Activated CD4-positive, alpha-beta T cell treated with anti-CD3 and anti-CD28 coated beads, Interleukin-2, amount 50 U/mL, for 4 hours (primary cell): ENCODE measurements at places on chromosomes 7 and 10.
A peak's percentile ranks its signal among the peaks of the same experiment; 100 is the strongest.

GRCh38 chr10:122273966-122274545, 3.0 kb downstream of the BTBD16 start:
- DNase-seq: no peak

GRCh38 chr10:101085846-101086245, 24.1 kb downstream of the KAZALD1 start:
- DNase-seq: no peak

DNA sequence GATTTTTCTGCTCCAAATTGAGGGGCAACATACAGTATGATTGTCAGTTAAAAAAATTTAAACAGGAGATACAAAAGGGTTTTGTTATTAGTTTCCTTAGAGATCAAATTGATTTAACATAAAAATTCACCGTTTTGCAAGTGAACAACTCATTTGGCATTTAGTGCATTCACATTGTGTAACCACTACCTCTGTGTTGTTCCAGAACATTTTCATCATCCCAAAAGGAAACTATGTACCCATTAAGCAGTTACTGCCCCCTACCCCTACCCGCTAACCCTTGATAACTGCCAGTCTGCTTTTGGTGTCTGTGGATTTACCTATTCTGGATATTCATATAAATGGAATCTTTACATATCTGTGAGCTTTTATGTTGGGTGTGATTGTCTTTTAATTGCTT, 3.1 kb downstream of the ZRANB1 start:
- DNase-seq: no peak

DNA sequence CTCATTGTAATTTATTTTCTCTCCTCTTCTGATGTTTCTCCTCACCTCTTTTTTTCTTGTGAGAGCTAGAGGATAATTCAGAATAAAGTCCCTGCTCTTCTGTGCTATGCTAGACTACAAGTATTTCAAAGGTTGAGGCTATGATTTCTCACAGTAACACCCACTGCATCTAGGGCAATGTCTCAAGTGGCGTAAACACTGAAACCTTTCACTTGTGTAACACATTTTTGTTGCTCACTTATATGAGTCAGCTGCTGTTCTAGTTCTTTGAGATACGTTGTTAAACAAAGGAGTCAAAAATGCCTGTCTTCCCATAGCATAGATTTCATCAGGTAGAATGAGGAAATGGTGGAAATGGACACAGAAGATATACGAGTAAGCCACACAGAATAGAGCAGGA, 305.1 kb upstream of the PITRM1 start:
- DNase-seq: no peak

DNA sequence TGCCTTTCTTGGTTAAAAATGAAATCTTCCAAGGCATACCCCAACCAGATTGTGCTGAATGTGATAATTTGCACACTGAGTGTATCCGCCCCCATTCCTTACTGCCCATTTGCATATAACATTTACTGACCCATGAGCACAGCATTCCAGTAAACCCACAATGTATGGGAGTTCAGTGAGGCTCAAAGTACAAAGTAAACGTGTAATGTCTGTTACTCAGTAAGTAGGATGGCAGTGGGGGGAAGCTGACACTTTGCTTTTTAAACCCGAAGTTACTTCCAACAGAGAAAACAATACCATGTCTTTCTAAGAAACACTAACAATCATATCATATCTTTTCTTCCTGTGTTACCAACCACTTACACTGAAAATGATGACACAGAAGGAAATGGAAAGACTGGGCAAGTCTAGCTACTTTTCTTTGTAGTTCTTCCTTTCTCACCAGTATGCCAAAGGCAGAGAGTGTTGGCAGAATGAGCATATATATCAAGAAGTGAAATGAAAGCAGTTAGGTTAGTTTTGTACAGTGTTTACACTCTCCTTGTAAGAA, 27.1 kb upstream of the SOSTDC1 start:
- DNase-seq: no peak

DNA sequence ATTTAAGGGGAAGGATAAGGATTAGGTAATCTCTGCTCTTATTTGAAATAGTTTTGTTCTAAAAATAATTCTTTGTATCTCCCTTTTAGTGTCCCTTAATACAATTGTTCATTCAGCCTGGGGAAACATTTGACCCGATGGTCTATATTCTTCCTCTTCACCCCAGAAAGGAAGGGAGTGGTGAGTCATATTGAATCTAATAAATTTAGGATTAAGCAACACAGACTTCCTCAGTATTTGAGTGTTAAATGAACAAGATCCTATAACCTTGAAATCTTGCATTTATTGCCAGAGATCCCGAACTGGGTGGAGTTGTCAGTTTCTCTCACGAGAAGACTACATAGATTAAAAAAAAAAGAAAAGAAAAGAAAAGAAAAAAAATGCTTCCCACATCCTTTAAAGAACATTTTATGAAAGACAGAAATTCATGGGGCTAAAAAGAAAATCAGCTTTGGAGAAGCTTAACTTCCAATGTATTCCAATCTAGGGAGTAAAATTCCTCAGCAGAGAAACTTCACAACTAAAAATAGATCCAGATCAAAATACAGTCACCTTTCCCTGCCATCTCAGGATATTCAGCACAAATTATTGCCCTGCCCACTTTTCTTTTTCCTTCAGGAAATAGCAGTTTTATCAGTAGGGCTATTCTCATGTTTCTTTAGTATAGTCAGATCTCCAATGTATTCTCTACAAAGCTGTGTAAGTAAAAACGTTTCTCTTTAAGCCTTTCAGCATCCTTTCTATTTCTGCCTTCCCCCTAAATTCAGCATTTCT, 82.2 kb downstream of the SEMA3D start:
- DNase-seq: no peak

DNA sequence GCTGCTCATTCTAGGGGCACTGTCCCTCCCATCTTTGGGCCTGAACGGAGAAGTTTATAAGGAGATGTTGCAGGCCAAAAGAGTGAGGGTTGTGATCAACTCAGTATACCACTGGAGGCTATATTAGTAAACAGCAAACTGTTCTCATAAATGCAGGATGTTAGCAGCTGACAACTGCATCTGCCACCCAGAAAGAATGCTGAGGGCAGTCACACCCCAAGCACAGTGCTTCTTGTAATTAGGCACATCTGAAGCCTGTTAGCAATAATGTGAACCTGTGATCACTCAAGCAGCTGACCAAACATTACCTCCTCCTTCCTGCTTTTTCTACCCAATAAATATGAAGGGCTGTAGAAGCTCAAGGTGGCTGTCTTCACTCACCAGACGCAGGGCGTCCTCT, 38.4 kb upstream of the ZNF138 start:
- DNase-seq: no peak

- DNase-seq: no peak
Measured at GRCh38 chr10:110629680-110630191, 14.4 kb upstream of the RBM20 start.

GRCh38 chr10:101565936-101566332, 22.1 kb downstream of the POLL start:
- no peak for DNase-seq

DNA sequence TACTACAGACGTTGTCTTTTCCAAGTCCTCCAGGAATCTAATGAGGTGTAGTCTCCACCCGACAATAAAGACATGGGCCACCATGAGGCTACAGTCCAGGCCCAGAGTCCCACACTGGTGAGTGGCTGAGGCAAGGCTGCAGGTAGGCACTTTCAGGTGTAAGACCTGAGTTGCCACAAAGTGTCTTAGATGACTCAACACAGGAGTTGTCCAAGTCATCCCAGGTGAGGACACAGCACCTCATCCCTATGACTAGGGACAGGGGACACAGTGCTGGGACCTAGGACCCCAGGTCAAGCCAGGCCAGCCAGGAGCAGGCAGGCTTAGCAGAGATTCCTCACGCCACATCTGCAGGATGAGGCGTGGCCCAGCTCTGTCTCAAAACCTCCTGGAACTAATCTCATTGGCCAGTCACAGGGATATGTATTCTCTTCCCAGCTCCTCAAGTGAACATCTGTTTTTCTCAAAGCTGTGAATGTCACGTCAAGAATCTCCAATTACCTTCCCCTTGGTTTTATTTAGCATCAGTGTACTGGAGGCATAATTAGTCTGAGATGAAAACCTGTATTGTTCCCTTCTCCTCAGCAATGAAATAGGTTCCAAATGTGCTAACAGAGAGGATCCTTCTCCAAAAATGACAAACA, 254.6 kb downstream of the GRID1 start:
- no peak for DNase-seq

GRCh38 chr7:44794331-44794730, 2.1 kb upstream of the PPIA start:
- no peak for DNase-seq

DNA sequence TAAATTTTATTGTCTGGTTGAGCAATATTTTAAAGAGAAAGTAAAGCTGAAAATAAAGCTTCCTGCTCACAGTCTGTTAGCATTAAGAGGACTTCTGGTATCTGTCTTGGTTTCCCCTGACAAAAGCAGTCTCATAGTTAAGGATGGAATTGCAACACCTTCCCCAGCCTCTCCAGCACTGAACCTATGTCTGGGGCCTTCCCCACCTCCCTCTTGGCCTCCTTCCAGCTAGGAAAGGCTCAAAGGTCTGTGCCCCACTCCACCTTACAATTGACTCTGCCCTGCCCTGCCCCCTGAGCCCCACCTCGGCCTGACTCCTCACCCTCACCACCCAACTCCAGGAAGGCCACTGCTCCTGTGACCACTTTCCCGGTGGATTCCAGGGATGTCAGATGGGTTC, 33.2 kb downstream of the COL17A1 start:
- DNase-seq: no peak

GRCh38 chr10:60976687-60977086, 32.7 kb upstream of the RHOBTB1 start:
- no peak for DNase-seq

DNA sequence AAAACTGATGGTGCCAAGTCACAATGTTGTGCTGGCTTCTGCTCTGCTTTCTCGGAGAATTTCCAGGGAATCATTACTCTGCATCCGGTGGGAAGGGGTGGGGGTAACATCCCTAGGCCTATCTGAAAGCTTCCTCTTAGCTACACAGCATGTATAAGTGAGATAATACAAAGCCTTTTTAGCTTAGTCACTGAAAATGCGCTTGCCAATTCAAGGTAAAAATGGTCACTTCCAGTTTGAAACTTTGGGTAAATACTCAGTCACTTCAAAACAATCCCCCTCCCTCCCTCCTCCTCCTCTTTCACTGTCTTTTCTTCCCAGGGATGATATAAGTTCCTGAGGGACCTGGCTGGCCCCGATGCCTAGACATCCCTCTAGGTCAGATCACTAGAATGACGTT, 57.3 kb upstream of the APBB1IP start:
- no peak for DNase-seq

- no peak for DNase-seq
Measured at GRCh38 chr7:80215734-80216133, 81.1 kb downstream of the GNAI1 start.

DNA sequence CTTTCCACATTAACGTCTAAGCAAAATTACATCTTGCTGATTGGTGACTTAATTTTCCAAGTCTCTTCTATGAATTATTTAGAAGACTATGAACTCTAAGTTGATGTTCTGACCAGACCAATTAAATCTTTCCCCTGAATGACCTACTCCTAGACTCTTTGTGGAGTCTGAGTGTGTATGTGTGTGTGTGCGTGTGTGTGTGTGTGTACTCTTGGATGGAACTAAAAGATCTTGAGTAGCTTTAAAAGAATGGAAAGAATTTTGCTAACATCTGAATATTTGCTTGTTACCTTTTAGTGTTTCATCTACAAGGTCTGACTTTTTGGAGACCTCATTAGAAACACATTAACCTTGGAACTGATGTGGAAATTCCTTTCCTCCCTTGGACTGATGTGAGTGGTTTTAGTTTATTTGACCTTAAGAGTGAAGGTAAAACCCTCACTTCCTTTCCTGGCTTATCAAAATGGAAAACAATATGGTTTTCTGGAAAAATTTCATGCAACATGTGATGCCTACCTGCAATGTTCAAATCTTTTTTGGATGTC, 257.1 kb downstream of the GATA3 start:
- no peak for DNase-seq

DNA sequence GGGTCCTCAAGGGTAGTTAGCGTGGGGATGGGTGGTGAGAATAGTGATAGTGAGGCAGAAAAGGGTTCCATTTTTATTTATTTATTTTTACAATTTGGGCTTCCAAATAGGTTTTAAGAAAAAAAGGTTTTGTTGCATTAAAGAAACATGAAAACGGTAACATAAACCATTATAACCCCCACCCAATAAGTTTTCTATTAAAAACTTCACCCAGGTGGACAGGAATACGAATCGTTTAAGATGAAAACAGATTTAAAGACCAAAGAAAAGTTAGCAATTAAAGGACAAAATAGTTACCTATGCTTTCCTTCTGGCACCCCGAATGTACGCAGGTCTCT, 78.7 kb downstream of the ZFAND4 start:
- no peak for DNase-seq

DNA sequence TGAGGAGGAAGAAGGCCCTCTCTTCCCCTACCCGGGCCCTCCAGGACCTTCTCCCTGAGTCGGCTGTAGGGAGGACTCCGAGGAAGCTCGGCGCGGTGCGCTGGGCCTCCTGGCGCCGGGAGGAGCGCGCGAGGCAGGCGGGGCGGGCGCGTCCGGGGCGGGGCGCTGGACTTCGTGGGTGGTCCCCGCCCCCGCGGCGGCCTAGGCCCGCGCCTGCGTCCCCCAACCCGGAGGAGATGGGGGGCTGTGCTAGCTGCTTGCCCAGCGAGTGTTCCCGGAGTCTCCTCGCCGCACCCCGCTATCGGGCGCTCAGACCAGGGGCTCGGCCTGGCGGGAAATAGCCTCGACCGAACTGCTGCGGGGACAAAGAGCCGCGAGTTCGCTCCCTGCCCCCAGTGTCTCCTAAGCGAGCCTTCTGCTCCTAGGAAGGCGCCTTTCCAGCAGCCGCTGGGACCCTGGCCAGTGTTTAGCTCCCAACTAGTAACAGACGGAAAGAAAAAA, 19.2 kb upstream of the SMO start:
- peak; percentile 19 for DNase-seq

DNA sequence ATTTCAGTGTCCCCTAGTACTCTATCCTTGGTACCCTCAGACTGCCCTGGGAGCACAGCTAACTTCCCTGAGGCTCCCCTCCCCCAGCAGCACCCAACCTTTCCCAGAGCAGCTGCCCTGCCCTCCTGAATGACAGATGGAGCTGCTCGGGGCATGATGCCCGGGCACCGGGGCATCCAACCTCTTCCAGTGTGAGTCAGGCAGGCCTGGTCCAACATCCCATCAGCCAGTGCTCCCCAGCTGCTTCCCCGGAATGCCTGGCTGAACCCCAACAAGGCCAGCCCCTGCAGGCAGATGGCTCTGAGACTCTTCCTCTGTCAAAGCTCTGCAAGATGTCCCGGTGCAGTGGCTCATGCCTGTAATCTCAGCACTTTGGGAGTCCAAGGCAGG, 11.9 kb upstream of the TSPAN15 start:
- DNase-seq: no peak
